ENCODE measurements at places on chromosomes 5 and 9.

- DNase-seq, result no peak
These were observed 1537.6 kb upstream of the CDH9 start for GRCh38 chr5:28576022-28576421.

DNA sequence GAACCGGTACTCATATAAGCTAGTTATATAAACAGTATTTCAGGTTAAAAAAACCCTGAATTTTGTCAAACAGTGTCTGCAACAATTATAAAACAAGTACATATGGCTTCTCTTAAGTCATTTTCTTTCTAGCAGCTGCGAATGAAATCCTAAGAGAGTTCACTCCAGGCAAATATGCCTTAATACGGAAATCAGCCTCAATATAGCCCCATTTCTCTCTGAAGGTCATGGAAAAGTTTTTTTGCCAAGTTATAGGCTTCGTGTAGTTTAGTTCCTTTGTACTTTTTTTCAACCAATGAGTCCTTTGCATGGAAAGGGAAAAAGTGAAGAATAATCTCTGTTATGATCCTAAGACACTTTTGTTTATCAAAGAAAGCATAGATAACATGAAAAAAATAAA is 848.0 kb upstream of the ACO1 start:
- no peak for DNase-seq

DNA sequence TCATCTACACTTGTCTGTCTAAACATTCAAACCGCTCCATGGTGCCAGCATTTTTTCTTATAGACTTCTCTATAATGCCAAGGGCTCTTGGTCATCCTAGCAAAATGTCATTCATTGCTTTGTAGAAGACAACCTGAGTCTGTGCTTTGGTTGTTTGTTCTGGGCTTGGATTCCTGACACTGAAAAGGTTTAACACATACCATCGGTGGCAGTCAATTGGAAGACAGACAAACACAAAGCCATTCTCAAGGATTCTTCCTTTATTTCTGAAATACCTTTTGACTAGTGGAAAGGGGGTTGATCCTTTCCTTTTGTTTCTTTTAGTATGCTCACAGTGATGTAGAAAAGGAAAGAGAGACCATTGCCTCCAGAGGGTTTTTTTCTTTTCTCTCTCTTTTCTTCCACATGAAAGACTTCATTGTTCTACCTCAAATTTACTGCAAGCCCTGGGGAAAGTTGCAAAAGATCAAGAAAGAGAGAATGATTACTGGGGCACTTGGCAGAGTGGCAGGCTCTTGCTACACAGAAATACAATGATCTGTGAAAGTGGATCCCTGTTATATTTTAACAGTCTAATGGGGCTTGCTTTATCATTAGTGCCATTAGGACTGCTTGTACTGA is 66.4 kb upstream of the TMC1 start:
- no peak for DNase-seq

- no peak for DNase-seq
These were observed 44.7 kb downstream of the DIAPH1 start for GRCh38 chr5:141574122-141574510.

DNA sequence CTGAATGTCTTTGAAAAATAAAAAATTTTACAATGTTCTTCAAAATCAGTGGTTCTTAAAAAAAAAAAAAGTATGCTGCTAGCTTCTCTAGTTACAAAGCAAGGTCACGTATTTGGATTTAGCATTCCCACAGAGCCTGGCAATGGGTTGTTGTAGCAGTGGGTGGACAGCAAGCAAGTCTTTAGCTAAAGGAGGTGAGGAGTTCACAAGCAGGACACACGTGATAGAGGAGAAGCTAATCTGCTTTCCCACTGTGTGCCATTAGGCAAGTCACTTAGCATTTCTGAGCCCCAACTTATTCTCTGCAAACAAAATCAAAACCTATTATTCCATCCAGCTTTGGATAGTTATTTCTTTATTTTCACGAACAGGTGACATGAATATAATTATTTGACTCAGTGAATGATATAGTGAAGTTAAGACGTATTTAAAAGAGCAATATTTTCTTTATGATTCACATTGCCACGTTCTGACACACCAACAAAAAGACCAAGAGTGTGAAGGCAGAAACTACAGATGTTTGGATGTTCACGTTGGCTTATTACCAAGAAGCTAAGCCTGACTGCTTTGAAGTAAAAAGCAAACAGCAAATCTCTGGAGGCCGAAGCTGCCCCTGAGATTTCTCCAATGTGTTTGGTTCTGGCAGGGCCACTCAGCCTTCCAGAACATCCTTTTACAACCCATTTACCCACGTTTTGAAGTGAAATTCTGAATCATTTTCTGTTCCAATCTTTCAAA is 612.1 kb upstream of the CDH6 start:
- no peak for DNase-seq

- no peak for DNase-seq
These were observed 101.8 kb downstream of the FGF18 start for GRCh38 chr5:171521219-171521633.

- DNase-seq, result no peak
These were observed 84.8 kb downstream of the DAP start for GRCh38 chr5:10676224-10676623.

- DNase-seq, result no peak
These were observed 54.4 kb upstream of the RPL26L1 start for GRCh38 chr5:172904643-172905345.

GRCh38 chr5:30453168-30453567 is 740.3 kb upstream of the CDH6 start:
- no peak for DNase-seq

DNA sequence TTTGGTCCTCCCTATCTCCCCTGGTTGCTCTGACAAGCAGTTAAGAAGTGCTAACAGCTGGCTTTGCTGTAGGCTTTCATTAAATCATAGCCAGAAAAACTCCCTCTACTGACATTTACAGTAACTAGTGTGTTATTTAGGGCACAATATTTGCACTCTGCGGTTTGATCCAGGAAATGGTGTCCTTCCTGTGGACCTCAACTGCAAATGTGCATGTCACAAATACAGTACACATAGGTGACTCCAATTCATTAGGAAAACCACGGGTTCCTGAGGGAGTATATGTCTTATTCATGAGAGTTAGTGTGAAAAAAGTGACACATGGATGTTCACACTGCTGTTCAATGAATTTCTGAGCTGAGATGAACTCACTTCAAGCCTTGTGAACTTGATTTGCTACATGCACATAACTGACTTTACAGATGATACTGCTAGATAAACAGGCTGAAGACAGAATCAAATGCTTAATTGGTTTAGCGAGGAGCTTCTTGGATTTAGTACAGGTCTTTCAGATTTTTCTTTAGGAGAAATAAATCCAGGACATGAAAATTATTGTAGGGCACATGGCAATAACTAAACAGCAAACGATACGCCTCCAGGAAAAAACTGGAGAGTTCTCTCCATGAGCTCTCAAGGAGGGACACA is 281.5 kb downstream of the EFNA5 start:
- no peak for DNase-seq

- DNase-seq, result no peak
These were observed 22.3 kb upstream of the TAL2 start for GRCh38 chr9:105639936-105640335.

GRCh38 chr5:113090336-113091106 is 113.9 kb downstream of the DCP2 start:
- DNase-seq, result no peak

DNA sequence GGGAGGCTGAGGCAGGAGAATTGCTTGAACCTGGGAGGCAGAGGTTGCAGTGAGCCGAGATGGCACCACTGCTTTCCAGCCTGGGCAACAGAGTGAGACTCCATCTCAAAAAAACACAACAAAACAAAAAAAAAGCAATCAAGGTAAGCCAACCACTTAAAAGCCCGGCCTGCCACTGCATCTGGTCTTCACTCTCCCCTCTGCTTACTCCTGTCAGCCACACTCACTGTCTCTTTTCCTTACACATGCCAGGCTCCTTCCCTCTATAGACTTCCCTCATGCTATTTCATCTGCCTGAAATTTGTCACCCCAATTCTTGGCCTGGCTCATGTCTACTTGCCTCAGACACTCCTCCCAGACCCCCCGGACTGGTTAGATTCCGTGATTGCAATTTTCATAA is 17.6 kb upstream of the LIFR start:
- no peak for DNase-seq

DNA sequence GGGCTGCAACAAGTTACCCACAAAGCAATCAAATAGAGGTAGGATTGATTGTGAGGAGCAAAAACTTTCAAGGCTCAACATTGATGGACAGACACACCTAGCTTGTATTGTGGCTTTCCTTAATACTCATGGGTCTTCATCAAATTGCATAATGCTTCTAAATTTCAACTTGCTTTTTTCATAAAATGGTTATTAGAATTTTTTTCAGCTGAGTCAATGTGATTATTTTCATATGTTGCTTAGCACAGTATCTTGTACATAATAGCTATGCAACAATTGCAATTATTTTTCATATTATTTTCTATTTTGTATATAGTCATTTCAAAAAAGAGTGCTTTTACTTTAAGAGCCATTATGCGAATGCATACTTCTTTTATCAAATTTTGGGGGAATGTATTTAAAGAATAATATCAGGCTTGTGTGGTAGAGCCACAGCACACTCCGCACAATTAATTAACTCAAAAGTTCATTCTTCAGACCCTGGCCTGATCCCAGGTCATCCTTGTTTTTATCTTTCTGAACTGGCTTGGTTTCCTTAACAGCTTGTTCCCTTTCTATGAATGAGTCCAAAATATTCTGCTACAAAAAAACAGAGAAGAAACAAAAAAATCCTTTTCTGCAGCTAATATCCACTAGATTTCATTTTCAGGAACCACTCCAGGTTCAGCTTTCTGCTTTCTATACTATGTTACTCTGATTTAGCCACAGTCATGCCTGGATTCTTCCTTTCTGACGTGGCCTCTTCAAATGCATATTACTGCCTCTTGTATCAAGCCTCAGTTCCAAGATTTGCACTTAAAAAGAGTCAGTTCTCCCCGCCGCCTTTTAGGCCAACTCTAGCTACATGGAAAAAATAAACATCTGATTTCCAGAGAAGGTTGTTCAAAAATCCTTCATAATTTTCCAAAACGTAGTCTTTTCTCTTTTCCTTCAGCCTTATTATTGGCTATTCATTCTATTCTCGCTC is 45.3 kb upstream of the CDH9 start:
- DNase-seq, result no peak

GRCh38 chr5:40334242-40334635 is 345.5 kb upstream of the PTGER4 start:
- DNase-seq, result no peak

DNA sequence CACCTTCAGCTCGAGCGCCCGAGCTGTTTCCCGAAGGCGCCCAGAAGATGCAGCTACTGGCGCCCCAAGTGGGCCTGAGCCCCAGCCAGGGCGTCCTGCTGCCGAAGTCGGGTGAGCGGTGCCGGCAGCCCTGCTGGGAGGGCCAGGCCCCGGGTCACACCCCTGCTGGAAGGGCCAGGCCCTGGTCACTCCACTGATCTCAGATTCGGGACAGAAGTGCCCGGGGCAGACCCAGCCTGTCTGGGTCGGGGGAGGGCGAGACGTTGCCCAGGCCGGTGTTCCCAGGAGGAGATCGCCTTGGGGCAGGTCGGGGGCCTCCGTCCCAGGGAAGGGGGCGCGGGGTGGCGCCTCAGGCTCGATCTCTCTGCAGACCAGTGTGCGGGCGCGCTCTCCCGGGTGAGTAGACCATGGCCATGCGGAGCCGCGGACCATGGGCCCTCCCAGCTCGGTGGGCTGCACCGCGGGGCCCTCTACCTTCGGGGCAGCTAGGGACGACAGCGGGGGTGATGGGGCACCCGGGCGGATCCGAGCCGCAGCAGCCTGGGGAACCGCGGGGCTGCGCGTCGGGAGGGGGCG is 2.3 kb downstream of the LCNL1 start:
- DNase-seq, result no peak

DNA sequence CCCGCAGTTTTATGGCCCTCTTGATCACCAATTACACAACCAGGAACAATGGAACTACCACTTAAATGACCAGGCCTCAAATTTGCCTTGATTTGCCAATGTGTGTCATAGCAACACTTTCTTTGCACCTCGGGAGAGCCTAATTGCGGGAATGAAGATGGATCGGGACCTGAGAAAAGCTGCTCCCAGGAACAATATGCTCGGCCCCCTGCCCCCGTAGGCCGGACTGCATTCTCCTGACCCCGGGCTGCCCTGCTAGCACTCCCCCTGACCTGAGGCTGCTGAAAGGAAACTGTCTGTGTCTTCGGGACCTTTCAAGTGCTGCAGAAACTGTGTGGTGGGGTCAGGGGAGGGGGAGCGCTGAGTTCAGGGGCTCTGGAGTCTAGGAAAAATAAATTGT is 294.3 kb upstream of the IRX1 start:
- no peak for DNase-seq

All from hematopoietic multipotent progenitor cell (in vitro differentiated cells).